ENCODE measurements at places on chromosomes 6 and 20.

DNA sequence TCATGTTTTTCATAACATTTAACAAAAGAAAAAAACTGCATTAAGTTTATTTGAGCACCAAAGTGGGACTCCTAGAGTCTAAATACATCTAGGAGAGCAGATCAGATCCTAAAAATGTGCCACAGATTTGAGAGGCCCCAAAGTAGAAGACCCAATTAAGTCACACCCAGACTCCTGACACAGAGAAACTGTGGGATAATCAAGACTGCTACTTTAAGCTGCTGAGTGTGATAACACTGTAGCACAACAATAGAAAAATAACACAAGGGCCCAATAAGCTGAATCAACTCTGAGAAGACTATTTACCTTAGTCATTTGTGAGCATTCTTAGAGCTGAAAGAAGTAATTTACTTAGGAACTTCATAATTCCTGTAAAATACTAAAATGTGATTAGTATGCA lies 26.0 kb downstream of the TRDN start:
- no peak overlapping the region for H3K27ac ChIP-seq
- H3K27me3 ChIP-seq: no peaks in the 10 kb centered on the region
- no peak for DNase-seq
- H3K36me3 ChIP-seq: no peaks in the 10 kb centered on the region
- H3K4me3 ChIP-seq: no peak overlapping the region

DNA sequence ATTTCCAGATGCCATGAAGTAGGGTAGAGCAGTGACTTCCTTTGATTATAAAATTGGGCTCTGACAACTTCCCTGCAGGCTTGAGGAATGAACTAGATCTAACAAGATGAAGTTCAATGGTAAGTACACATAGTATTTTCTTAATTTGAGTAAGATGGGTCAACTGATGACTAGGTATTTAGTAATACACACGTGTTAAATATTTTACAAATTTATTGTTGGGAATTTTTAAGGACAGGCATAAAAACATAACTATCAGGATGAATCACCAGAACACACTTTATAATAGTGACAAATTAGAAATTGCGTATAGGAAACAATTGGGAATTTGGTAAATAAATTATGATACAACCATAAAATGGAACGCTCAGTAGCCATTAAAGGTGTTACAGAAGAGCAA lies 762.4 kb upstream of the SLC35B3 start:
- DNase-seq: no peak
- H3K36me3 ChIP-seq: no peaks in the 10 kb centered on the region
- no peak overlapping the region for H3K4me3 ChIP-seq
- H3K27me3 ChIP-seq: no peaks in the 10 kb centered on the region
- no peak overlapping the region for H3K27ac ChIP-seq

DNA sequence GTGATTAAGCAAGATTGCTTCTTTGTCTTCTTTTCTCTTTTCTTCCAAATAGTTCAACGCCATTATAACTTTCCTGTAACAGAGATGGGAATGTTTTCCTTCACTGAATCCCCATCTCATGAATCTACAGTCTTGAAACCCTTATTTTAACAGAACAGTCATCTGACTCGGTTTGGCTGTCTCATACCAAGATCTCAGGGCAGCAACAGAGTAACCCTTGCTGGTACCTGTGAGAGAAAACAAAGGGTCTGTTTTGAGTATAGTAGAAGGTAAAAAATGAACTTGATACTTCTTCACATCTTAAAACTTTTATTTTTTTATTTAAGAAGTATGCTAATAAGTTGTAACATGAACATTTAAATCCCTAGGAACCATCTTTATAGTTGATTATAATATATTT lies 19.6 kb upstream of the DSE start:
- no peaks in the 10 kb centered on the region for H3K36me3 ChIP-seq
- no peak overlapping the region for H3K4me3 ChIP-seq
- no peak for DNase-seq
- H3K27me3 ChIP-seq: no peaks in the 10 kb centered on the region
- H3K27ac ChIP-seq: no peak overlapping the region

DNA sequence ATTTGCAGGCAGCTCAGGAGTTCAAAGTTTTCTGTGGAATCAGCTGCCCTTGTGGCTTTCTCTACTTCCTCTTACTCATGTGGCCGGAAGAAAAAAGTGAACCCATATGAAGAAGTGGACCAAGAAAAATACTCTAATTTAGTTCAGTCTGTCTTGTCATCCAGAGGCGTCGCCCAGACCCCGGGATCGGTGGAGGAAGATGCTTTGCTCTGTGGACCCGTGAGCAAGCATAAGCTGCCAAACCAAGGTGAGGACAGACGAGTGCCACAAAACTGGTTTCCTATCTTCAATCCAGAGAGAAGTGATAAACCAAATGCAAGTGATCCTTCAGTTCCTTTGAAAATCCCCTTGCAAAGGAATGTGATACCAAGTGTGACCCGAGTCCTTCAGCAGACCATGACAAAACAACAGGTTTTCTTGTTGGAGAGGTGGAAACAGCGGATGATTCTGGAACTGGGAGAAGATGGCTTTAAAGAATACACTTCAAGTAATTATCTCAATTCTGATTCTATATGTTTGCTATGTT lies 1.1 kb downstream of the MGME1 start:
- peak; percentile 55 for DNase-seq
- H3K27ac ChIP-seq: peak overlapping the region; percentile 90
- peaks cover 50% of the 10 kb centered on the region for H3K4me1 ChIP-seq
- peak overlapping the region; percentile 95 for H3K4me3 ChIP-seq
- H3K27me3 ChIP-seq: no peaks in the 10 kb centered on the region
- H3K36me3 ChIP-seq: no peaks in the 10 kb centered on the region

- no peaks in the 10 kb centered on the region for H3K36me3 ChIP-seq
- H3K27ac ChIP-seq: no peak overlapping the region
- no peaks in the 10 kb centered on the region for H3K27me3 ChIP-seq
Measured at GRCh38 chr6:119482850-119483285, 133.3 kb upstream of the MAN1A1 start.

DNA sequence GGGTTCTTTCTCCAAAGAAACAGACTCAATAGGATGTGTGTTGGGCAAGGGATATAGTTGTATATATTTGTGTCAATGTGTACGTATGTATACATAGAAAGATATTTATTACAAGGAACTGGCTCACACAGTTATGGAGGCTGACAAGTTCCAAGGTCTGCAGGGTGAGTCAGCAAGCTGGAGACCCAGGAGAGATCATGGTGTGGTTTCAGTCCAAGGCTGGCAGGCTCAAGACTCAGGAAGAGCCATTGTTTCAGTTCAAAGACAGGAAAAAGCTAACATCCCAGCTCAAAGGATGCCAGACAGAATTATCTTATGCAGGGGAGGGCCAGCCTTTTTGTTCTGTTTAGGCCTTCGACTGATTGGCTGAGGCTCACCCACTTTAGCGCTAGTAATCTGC lies 89.9 kb upstream of the RALGAPA2 start:
- no peak overlapping the region for H3K27ac ChIP-seq
- H3K4me3 ChIP-seq: no peak overlapping the region
- no peaks in the 10 kb centered on the region for H3K4me1 ChIP-seq
- H3K36me3 ChIP-seq: no peaks in the 10 kb centered on the region
- H3K27me3 ChIP-seq: no peaks in the 10 kb centered on the region

DNA sequence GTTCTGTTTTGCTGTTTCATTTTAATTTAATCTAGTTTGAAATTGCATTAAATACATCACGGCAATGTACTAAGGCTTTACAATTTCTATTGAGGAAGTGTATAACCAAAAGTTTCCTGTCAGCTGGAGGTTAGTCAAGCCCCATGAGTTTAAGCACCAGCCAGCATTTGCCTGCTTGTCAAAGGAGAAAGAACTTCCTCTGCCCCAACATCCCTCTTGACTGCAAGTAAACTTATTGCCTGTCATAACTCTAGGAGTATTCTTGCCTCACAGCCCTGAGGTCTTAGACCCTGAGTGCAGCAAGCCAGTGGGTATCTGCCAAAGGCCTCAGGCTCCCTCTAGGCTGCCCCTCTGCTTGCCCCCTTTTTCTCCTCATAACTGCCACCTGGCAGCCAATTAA lies 106.7 kb upstream of the INSM1 start:
- H3K4me3 ChIP-seq: no peak overlapping the region
- DNase-seq: no peak
- H3K4me1 ChIP-seq: no peaks in the 10 kb centered on the region
- H3K36me3 ChIP-seq: no peaks in the 10 kb centered on the region

GRCh38 chr20:63027922-63028389 lies 21.2 kb upstream of the BHLHE23 start:
- H3K4me3 ChIP-seq: no peak overlapping the region
- H3K4me1 ChIP-seq: peaks cover 3% of the 10 kb centered on the region
- H3K27ac ChIP-seq: no peak overlapping the region
- peaks cover 6% of the 10 kb centered on the region for H3K27me3 ChIP-seq
- no peak for DNase-seq

DNA sequence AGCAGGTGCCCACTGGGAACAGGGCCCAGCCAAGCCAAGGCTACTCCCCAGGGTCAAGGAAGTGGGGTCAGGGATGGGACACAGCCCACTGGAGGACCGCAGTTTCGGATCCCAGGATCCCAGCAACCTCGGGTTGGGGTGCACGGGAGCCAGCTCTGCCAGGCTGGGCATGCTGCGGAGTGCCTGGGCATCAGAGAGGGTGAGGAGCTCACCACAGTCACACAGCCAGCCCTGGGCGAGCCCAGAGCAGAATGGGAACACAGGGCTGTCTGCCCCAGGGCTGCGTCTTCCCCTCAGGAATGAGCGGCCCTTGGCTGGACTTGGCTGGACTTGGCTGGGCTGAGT lies 74.3 kb upstream of the SLCO4A1 start:
- H3K27ac ChIP-seq: no peak overlapping the region
- H3K4me3 ChIP-seq: no peak overlapping the region
- H3K27me3 ChIP-seq: no peaks in the 10 kb centered on the region
- no peak for DNase-seq
- H3K36me3 ChIP-seq: no peaks in the 10 kb centered on the region
- no peaks in the 10 kb centered on the region for H3K4me1 ChIP-seq

GRCh38 chr20:19314621-19315020 lies 102.2 kb downstream of the SLC24A3 start:
- H3K36me3 ChIP-seq: no peaks in the 10 kb centered on the region
- H3K27me3 ChIP-seq: no peaks in the 10 kb centered on the region
- no peak overlapping the region for H3K27ac ChIP-seq
- no peaks in the 10 kb centered on the region for H3K4me1 ChIP-seq
- no peak for DNase-seq

- H3K4me1 ChIP-seq: no peaks in the 10 kb centered on the region
- H3K27me3 ChIP-seq: no peaks in the 10 kb centered on the region
- no peaks in the 10 kb centered on the region for H3K36me3 ChIP-seq
- H3K27ac ChIP-seq: no peak overlapping the region
Measured at GRCh38 chr20:19414600-19414999, 202.2 kb downstream of the SLC24A3 start.

DNA sequence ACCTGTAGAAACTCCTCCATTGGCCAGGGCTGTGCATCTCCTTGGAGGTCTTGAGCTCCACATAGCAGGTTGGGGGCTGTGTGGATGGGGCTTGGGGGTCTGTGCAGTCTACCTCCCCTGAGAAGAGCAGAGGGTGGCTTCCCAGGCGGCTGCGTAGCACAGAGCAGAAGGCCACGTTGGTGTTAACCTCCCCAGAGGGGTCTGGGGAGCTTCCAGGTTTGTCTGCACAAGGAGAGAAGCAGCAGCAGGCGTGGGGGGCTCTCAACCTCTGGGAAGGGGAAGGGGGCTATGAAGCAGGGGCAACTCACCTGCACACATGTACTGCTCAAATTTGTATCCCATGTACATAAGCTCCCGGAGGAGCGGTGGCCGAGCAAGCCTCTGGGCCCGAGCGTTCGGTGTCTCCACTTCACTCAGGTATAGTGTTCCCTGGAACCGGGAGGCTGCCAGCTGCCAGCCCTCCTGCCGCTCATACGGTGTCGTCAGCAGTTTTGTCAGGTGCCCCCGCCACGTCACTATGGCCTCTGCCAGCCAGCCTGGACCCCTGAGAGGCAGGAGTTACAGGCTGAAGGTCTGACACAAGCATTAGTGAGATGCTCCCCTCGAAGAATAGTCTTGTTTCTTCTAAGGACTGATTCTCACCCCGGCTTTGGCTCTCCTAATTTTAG lies 1.2 kb downstream of the DXO start:
- peak overlapping the region; percentile 100 for H3K27ac ChIP-seq
- peaks cover 34% of the 10 kb centered on the region for H3K36me3 ChIP-seq
- H3K4me1 ChIP-seq: peaks cover 30% of the 10 kb centered on the region
- H3K4me3 ChIP-seq: no peak overlapping the region
- no peak for DNase-seq

- no peak overlapping the region for H3K4me3 ChIP-seq
- no peak for DNase-seq
- no peaks in the 10 kb centered on the region for H3K36me3 ChIP-seq
- no peak overlapping the region for H3K27ac ChIP-seq
- no peaks in the 10 kb centered on the region for H3K27me3 ChIP-seq
- no peaks in the 10 kb centered on the region for H3K4me1 ChIP-seq
Measured at GRCh38 chr20:54661880-54662465, 186.6 kb downstream of the DOK5 start.

- H3K4me1 ChIP-seq: no peaks in the 10 kb centered on the region
- H3K27ac ChIP-seq: no peak overlapping the region
- H3K4me3 ChIP-seq: no peak overlapping the region
- H3K36me3 ChIP-seq: no peaks in the 10 kb centered on the region
- DNase-seq: no peak
- H3K27me3 ChIP-seq: no peaks in the 10 kb centered on the region
Measured at GRCh38 chr6:105836889-105837288, 249.2 kb upstream of the PRDM1 start.

- DNase-seq: no peak
- peaks cover 6% of the 10 kb centered on the region for H3K36me3 ChIP-seq
- no peaks in the 10 kb centered on the region for H3K27me3 ChIP-seq
- peak overlapping the region; percentile 87 for H3K4me3 ChIP-seq
- H3K4me1 ChIP-seq: peaks cover 21% of the 10 kb centered on the region
Measured at GRCh38 chr20:35541118-35541782, 628 bp upstream of the ERGIC3 start.

- H3K36me3 ChIP-seq: no peaks in the 10 kb centered on the region
- no peaks in the 10 kb centered on the region for H3K27me3 ChIP-seq
- no peak for DNase-seq
- H3K27ac ChIP-seq: no peak overlapping the region
Measured at GRCh38 chr20:58405504-58406291, 16.7 kb downstream of the VAPB start.

DNA sequence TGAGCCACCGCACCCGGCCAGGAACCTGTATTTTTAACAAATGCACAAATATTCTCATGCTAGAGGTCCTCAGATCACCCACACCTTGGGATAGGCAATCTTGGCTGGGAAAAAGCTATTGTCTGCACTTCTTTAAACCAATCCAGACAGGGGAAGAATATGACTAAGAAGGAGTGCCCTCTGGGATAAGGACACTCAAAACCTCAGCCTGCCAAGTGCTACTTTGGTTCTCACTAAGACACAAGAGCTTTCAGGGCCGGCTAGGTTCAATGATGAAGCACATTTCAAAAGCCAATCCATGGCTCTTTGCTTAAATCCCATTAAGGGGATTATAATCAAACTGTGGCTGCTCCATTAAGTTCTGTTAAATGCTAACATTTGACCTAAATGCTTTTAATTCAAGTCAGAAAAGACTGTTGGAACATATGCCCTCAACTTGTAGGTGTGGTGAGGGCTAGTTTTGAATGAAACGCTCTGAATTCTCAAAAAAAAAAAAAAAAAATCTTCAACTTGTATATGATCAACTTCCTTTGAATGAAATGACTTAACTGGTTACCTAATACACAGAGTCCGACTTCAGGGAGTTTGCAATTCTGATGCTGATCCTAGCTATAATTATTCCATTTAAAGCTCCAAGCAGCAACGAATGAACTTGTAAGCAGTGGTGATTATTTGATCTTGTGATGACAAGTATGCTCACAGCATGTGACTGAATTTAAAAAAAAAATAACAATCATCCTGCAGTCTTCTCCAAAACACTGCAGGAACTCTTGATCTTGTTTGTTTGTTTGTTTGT lies 56.6 kb downstream of the SLC23A2 start:
- no peak overlapping the region for H3K27ac ChIP-seq
- DNase-seq: no peak
- H3K4me3 ChIP-seq: no peak overlapping the region
- no peaks in the 10 kb centered on the region for H3K36me3 ChIP-seq
- H3K27me3 ChIP-seq: no peaks in the 10 kb centered on the region

All from CD8-positive, alpha-beta memory T cell (primary cell).